ENCODE measurements at places on chromosomes 7 and 10.

- DNase-seq, result no peak
Measured at GRCh38 chr7:87511510-87511909, 36.0 kb upstream of the ABCB4 start.

GRCh38 chr7:128323040-128323439 lies 20.7 kb downstream of the RBM28 start:
- DNase-seq, result no peak

- DNase-seq, result no peak
Measured at GRCh38 chr10:64636461-64636860, 1115.3 kb downstream of the REEP3 start.

DNA sequence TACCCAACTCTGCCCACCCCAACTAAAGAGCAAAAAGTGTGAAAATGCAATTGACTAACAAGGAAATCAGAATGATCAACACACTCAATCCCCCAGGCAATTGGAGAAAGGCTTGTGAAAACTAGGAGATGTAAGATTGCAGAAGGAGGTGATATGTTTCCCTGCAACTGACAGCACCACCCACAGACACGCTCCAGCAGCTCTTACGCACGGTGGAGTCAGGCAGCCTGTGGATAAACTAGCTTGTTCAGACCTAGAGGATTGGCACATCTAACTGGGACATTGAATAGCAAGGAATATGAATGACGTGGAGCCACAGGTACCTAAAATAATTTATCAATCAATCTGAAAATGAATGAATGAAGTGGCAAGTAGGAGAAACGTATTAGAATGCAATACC lies 125.7 kb upstream of the MYO3A start:
- no peak for DNase-seq

DNA sequence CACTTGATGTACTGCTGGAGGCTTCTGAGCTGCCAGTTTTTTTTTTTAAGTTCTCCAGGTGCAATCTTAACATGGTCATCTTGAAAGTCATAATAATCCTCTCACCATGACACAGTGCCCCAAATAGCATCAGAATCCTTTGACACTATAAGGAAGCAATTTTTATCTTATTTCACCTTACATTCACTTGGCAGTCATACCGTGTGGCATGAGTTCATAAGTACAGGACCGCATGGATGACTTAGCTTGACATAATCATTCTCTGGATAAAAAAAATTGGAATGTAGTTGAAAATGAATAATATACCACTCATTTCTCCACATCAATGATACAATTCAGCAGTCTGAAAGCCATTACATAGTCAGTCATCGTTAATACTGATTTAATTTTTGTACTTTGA lies 25.6 kb upstream of the TMEM196 start:
- no peak for DNase-seq
